Stimulated activated CD8-positive, alpha-beta memory T cell treated with anti-CD3 and anti-CD28 coated beads, Interleukin-15, amount 100 ng/mL, for 48 hours (primary cell): ENCODE measurements at places on chromosomes 2 and 18.

GRCh38 chr2:178066890-178067669, 5.5 kb downstream of the PDE11A start:
- no peak for DNase-seq

DNA sequence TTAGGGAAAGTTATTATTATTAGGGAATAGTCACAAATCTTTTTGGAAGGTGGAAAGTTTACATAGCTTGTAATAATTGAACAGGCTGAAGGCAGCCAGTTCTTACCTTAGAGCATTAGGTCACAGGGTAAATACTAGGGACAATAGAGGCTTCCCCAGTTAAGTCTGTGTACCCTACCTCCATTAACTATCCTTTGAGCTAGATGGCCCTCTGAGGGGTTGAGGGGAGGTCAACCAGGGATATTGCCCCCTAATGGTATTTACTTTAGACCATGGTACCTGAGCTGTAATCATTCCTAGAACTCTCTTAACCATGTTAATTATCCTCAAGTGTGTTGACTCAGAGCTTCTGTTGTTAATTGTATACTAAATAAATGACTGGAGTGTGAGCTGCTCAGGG, 120.5 kb upstream of the SCN7A start:
- no peak for DNase-seq

- DNase-seq: no peak
Measured at GRCh38 chr2:200054681-200055468, 99.5 kb downstream of the MAIP1 start.

- DNase-seq: no peak
Measured at GRCh38 chr18:60684843-60685513, 312.4 kb upstream of the MC4R start.

GRCh38 chr2:231947694-231948093, 13.8 kb upstream of the DIS3L2 start:
- no peak for DNase-seq

DNA sequence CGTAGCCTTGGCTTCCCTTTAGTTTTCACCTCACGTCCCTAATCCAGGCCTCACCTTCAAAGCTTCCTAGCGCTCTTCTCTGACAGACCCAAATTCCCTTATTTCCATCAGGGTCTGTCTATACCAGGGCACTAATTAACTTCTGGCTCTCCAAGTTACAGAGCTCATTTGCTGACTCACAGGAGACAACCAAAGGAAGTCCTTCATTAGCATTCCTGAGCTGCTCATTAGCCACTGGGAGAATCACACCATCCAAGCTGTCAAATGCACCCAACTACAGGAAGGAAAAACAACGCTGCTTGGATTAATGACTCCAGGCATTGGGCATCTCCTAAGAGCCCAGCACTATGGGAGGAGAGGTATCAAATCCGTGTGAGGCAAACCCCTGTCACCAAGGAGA, 109.8 kb upstream of the ALK start:
- DNase-seq: no peak

DNA sequence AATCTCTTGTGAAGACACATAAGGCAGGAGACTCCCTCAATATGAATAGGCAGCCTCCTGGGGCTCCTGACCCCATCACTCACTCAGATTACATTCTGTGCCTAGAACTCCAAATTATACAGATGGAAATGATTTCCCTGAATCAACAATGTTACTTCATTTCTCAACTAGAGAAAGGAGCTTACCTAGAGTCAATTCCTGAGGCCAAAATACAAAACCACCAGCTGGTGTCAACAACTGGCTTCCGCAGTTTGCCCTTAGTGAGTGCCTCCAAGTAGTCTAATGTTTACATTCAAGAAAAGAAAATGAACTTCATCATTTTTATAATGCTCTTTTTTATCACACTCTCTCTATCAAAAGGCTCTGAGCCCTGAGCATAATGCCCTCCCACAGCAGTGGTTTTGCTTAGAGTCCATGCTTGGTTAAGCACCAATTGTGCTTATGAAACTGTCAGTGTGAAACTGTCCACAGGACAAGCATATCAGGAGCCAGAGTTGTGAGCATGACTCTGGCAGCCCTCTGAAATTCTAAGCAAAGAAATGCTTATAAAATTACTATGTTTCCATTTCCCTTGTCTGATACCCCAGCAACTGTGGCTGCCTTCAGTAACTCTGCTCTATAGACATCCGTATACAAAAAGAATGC, 305.7 kb upstream of the PKDCC start:
- DNase-seq: no peak

GRCh38 chr2:118687192-118687591, 160.3 kb downstream of the EN1 start:
- DNase-seq: no peak

DNA sequence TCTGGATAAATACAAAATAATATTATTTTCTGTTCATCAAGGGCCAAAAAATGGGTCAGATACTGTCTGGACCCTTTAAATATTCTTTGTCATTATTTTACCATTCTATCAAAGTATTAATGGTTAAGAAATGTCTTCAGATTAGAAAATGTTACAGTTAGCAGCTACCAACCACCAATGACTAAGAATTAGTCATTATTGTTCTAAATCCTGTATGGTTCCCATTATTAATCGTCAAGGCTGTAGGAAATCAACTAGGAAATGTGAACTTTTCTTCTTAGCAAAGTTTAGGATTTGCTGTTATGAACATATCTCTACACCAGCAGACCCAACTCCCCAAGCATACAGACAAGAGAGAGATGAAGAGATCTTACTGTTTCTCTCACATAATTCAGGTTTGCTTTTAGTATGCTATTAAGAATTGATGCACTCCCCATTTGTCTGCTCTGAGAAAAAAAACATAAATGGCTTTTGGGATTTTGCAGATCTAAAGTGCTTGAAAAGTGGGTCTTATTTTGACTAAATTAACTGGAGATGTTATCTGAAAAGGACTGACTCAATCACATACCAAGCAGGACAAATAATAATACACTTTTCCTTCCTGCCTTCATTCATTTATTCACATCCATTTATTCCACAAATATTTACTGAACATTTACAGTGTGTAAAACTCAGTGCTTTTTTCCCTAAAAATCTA, 147.7 kb downstream of the PPP1R1C start:
- no peak for DNase-seq

DNA sequence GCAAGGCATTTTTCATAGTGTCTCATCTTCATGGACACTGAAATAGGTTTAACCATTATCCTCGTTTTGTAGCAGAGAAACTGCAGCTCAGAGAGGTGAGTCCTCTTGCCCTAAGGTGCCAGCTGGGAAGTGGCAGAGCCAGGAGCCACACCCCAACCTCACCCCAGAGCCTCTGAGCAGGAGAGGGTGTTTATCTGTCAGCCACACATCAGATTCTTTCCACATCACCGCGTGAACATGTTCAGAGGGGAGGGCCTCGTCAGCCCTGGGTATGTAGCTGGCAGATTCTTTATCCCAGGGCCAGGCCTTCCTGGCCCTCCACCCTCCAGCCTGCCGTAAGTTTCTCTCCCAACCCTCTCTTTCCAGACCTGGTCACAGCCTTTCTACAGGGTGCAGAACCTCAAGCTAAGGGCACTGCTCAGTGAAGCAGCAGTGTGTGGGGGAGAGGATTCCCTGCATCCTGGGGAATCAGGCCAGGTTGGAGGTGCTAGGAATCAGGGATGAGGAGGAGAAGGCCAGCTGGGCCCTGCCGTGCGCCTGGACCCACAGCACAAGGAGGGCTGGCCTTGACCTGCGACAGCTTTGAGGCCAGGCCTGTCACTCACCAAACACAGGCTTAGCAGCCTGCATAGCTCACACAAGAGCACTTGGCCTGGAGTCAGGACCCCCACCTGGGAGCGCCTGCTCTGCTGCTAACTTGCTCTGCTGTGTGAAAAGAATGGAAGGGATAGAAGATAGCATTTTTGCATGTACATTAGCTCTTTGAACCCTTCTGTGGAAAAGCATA, 111.3 kb upstream of the MCFD2 start:
- no peak for DNase-seq

- no peak for DNase-seq
Measured at GRCh38 chr2:197146995-197147394, 163.6 kb downstream of the ANKRD44 start.

- DNase-seq: peak; percentile 49
Measured at GRCh38 chr2:111116843-111117597, 3.7 kb upstream of the BCL2L11 start.

- DNase-seq: no peak
Measured at GRCh38 chr2:152067823-152068222, 31.0 kb downstream of the CACNB4 start.

- no peak for DNase-seq
Measured at GRCh38 chr2:121356058-121356640, 71.1 kb upstream of the TFCP2L1 start.

- no peak for DNase-seq
Measured at GRCh38 chr2:224973112-224974016, 68.9 kb downstream of the DOCK10 start.

DNA sequence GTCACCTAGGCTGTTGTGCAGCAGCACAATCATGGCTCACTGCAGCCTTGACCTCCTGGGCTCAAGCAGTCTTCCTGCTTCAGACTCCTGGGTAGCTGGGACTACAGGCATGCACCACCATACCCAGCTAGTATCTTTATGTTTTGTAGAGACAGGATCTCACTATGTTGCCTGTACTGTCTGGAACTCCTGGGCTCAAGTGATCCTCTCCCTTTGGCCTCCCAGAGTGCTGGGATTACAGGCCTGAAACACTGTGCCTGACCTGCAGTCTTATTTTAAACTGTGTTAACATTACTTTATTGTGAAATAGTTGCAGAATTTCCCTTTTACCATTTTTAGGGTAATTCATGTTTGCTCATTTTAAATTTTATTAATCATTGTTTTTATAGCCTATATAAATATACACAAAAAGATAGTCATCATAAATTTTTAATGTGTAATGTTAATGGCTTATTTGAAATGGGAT, 24.6 kb downstream of the EML4 start:
- no peak for DNase-seq
